ENCODE measurements at places on chromosomes 6 and 20.

GRCh38 chr6:15546591-15546990, 116.2 kb downstream of the DTNBP1 start:
- no peak for ATAC-seq

DNA sequence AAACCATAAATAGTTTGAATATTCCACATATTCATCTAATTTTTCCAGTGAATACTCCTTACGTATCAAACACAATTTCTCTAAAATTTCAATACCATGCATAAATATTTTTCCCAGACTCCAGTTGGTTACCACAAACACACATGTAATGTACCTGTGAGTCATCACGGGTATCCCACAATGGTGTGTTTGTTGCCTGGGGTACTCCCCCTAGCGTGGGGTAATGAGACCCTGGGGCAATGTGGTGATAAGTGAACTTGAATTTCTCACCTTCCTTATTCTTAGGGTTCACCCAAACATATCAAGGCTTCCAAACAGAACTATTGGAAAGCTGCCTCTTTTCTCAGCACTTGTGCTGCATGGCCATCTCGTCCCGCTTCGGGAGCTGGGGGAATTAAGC, 51.0 kb downstream of the STX7 start:
- ATAC-seq = no peak

- ATAC-seq = no peak
Measured at GRCh38 chr6:159279790-159280277, 110.6 kb downstream of the FNDC1 start.

- ATAC-seq = no peak
Measured at GRCh38 chr20:36848078-36848660, 27.8 kb upstream of the TLDC2 start.

DNA sequence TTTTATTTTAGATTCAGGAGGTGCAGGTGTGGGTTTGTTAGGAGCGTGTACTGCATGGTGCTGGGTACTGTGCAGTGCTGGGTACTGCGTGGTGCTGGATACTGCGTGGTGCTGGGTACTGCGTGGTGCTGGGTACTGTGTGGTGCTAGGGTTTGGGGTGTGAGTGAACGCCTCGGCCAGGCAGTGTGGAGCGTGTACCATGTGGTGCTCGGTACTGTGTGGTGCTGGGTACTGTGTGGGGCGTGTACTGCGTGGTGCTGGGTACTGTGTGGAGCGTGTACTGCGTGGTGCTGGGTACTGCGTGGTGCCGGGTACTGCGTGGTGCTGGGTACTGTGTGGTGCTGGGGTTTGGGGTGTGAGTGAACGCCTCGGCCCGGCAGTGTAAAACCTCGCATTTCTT, 62.9 kb downstream of the WDR27 start:
- ATAC-seq = no peak

DNA sequence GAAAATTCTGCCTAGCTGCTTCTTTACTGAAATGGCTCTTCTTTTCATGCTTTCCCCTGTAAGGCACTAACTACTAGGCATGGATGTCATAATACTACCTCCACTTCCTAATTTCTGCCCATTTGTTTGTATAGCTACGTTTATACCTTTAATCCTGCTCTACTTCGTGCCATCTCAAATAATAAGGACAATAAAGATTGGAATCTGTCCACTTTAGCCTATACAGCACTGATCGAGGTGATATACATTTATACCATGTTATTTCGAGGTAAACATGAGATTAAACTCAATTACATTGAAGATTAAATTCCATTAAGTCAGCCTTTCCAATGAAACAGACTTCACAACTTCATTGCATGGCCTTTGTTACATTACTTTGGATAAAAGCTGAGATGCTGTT, 390.6 kb upstream of the MARCKS start:
- ATAC-seq = no peak

GRCh38 chr6:74256781-74257180, 560.8 kb downstream of the CD109 start:
- ATAC-seq = no peak

GRCh38 chr6:80503660-80504059, 397.2 kb downstream of the BCKDHB start:
- no peak for ATAC-seq

DNA sequence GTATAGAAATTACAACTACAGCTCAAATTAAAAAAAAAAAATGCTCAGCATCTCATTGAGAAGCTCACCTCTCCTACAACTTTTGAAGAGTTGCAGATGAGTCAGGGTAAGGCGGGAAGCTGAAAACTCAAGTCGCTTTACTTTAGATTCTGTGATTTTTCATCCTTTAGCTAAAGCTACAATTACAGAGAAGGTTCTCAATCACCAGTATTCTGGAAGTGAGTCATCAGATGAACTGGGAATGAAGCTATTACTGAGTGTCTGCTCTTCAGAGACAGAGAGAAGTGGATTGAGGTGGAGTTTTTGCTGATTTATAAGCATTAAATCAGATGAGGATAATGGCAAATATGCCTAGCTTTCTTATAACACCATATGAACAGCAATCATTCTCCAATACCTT, 91.9 kb downstream of the TFAP2A start:
- ATAC-seq = no peak

- peak; percentile 8 for ATAC-seq
Measured at GRCh38 chr6:127343809-127344659, 625 bp upstream of the ECHDC1 start.

GRCh38 chr6:169843991-169844390, 92.6 kb downstream of the ERMARD start:
- ATAC-seq = no peak

DNA sequence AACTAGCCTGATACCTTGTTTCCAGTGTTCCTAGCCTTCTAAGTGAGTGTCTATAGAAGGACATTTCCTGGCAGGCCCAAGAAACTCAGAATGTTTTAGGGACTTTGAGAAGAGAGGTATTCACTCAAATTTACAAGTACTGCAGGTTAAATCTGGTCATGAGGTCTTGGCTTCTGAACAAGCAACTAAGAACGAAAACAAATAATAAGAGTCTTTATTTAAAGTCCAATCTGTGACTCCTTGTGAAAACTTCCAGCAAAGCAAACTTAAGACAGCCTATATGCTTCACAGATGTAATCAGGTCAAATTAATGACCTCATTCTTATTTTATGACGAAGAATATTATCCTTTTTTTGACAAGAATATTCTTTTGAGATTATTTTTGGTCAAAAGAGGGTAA, 79.4 kb upstream of the PRSS16 start:
- no peak for ATAC-seq

- ATAC-seq = no peak
Measured at GRCh38 chr6:4420160-4420865, 284.9 kb upstream of the ECI2 start.

DNA sequence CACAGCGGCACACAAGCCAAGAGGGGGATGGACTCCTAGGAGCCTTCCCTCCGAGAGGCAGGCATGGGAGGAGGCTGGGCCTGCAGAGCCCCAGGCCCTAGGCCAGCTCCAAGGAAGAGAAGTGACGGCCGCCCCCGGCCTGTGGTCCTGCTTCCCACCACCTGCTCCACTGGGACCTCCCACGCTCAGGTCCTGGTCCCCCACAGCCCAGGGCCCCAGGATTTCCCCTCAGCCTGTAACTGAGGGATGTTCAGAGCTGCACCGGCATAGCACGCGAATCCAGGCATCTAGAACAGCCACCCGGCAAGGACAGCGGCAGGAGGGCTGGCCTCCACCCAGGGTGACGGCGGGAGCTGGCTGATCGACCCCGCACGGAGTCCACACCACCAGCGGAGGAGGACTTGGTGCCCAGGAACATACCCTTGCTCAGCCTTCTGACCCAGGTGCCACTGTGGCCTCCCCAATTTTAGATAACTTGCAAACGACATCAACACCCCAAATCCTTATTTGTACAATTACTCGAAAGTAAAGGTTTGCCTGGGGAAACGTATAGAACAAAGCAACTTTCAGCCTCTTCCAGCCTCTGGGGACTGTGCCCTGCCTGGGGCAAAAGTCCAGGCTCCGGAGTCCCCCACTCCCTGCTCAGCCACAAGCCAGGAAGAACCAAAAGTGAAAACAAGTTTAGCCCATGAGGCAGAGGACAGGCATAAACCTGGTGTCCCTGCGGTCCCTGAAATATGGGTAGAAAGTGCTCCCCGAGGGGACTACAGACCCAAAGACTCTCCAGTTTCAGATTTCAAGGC, 3.5 kb downstream of the GATA5 start:
- ATAC-seq = no peak

- ATAC-seq = peak; percentile 63
Measured at GRCh38 chr6:26216886-26217713, 129.9 kb downstream of the HFE start.

- no peak for ATAC-seq
Measured at GRCh38 chr20:50346374-50347283, 156.0 kb downstream of the CEBPB start.

DNA sequence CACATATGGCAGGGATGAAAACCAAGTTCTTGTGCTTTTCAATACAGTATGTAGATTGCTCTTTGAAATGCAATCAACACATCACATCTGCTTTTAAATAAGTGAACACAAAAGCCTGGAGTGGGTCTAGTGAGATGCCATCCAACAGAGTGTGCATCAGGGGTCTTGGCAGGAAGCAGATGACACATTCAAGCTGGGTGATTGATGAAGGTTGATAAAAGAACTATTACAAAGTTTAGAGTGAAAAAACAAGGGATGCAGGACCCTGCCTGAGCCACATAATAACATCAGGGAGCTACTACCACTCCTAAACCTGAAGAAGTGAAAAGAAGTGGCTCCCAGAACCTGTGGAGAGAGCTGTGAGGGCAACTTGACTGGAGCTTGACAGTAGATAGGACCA, 16.6 kb upstream of the PLCB1 start:
- no peak for ATAC-seq

Data from activated T-helper 17 cell treated with anti-CD3 and anti-CD28 coated beads, Interleukin-2, amount 50 U/mL, for 72 hours (primary cell).